ENCODE measurements at places on chromosomes 4 and X. TPM values are rescaled to one million over a fixed set of nuclear protein-coding genes. Genes with fewer than 3 reads are reported as not detected.

The POF1B gene
- 0.07 TPM for total RNA-seq

The TENM3 gene
- total RNA-seq: not detected

The SOWAHB gene
- not detected for total RNA-seq

GRCh38 chr4:183205193-183205592, 106.1 kb downstream of the WWC2 start:
- DNase-seq: no peak

- no peak for DNase-seq
Observed at GRCh38 chrX:40100537-40101429, 3.0 kb upstream of the BCOR start.

DNA sequence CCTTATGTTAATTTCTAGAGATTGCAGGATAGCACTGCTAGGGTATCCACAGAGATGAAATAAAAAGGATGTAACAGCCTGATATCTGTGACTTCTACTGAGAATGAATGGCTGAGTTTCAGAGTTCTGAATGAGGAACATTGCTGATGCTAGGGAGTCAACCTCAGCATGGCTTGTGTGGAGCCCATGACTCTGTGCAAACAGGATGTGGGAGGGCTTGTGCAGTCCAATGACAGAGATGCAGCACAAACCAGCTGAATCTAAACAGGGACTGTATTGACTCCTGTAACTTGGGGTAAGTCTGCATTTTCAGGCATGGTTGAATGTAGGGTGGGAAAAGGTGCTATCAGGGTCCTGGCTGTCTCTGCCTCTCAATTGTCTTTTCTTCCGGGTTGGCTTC, 5.3 kb upstream of the RASL11B start:
- DNase-seq: peak; percentile 68

- DNase-seq: no peak
Observed at GRCh38 chr4:118327554-118328241, 25.1 kb downstream of the PRSS12 start.

Data from activated CD4-positive, alpha-beta T cell treated with anti-CD3 and anti-CD28 coated beads, Interleukin-2, amount 10 ng/mL, durations not matched to agents 24 days and 14 days (primary cell).